ENCODE measurements at places on chromosomes 1 and 21.

GRCh38 chr1:38571726-38572125 lies 287.8 kb downstream of the RRAGC start:
- no peak for DNase-seq

DNA sequence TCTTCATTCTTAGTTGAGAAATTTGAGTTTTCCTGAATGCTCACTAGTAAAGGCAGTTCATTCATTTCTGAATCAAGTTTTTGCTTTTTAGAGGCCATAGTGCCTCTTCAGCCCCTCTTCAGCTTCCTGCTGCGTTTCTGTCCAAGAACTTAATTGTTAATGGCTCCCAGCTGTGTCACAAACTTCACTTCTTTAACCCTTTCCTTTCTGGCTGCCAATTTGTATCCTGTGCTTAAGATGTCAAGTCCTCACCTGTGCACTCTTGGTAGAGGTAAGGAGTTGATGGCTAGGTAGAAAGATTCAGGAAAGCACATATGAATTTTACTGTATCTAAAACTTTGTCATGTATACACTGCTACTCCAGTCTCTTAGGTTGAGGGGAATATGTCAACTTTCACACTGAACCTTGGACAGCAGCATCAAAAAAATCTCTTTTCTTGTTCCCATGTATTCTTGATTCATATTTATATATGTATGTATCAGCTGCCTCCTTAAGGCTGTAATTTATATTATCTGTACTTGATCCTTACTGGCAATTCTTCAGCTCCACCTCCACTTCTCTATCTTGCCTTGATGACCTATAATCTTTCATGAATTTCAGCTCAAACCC lies 612.8 kb downstream of the LMO4 start:
- DNase-seq, result no peak

DNA sequence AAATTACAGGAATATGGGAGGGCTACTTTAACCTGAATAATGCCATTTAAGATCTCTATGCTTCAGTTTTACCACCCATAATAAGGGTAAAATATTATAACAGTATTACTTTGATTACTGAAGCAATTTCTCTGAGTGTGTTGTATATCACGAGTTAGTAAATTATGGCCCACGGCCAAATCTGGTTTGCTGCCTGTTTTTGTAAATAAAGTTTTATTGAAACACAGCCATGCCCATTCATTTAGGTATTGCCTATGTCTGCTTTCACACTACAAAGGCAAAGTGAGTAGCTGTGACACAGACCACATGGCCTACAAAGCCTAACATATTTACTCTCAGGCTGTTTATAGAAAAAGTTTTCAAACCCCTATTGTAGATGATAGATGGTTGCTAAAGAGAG lies 156.8 kb downstream of the CDC42BPA start:
- DNase-seq, result no peak

GRCh38 chr21:37219761-37220432 lies 47.2 kb downstream of the VPS26C start:
- DNase-seq, result no peak

- DNase-seq, result no peak
Measured at GRCh38 chr1:19859876-19860275, 22.3 kb upstream of the OTUD3 start.

DNA sequence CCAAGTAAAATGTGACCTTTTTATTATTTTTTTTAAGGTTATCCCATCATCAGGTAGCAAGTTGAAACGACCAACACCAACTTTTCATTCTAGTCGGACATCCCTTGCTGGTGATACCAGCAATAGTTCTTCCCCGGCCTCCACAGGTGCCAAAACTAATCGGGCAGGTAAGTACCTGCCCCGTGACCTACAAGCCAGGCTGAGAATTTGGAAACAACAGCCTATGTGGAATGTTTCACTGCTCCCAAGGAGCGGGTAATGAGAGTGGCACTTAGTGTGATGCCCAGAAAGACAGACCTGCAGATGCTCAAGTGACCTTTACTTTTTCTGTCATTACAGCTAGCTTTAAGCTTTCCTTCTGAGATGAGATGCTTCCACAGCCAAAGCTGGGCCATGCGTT lies 6.9 kb upstream of the BMP8A start:
- DNase-seq, result no peak

GRCh38 chr1:203765029-203765837 lies at the start of gene LAX1:
Gene LAX1, plus strand, starts transcription at chr1:203765183. Its CDS starts 383 bp downstream, at chr1:203765566.
- no peak for DNase-seq

Data from esophagus squamous epithelium (tissue), 5 donors.